ENCODE measurements at places on chromosomes 12 and 14.

- no peak for DNase-seq
These were observed 29.1 kb downstream of the PAWR start for GRCh38 chr12:79661629-79662028.

GRCh38 chr12:49635656-49636055 lies 12.3 kb downstream of the PRPF40B start:
- no peak for DNase-seq

DNA sequence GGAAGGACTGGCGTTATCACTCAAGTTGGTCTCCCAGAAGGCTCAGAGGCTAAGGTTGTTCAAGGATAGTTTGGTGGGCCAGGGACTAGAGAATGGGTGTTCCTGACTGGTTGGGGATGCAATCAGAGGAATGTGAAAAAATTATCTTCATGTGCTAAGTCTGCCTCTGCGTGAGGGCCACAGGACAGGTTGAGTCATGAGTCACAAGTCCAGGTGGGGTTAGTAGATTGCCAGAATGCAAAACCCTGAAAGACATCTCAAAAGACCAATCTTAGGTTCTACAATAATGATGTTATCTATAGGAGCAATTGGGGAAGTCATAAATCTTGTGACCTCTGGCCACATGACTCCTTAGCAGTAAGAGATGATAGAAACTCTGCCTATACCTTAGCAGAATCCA lies 220.1 kb upstream of the EEA1 start:
- no peak for DNase-seq

GRCh38 chr12:68450947-68451260 lies 118.7 kb upstream of the MDM1 start:
- DNase-seq = no peak

DNA sequence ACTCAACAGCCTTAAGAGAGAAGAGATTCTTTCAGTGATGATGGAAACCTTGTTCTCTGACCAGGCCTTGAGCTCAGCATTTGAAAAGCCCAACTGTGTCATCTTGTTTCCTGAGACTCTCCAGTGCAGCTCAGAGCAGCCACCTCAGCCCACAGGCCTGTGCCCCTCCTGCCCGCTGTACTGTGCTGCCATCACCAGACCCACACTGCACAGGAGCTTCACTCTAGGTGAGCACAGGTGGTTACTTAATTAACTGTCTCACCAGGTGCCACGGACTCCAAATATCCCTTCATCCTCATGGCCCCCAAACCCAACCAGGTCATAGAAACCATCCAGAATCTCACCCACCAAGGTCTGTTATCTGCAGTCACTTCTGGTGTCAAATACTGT lies 51.3 kb downstream of the JAG2 start:
- no peak for DNase-seq

GRCh38 chr14:59389936-59390335 lies 75.2 kb downstream of the GPR135 start:
- no peak for DNase-seq

GRCh38 chr14:88384718-88385117 lies 739 bp upstream of the SPATA7 start:
- no peak for DNase-seq

GRCh38 chr14:104687601-104688504 lies 1.6 kb upstream of the INF2 start:
- no peak for DNase-seq

- DNase-seq = no peak
These were observed 68.5 kb downstream of the NKX2-1 start for GRCh38 chr14:36451310-36452065.

DNA sequence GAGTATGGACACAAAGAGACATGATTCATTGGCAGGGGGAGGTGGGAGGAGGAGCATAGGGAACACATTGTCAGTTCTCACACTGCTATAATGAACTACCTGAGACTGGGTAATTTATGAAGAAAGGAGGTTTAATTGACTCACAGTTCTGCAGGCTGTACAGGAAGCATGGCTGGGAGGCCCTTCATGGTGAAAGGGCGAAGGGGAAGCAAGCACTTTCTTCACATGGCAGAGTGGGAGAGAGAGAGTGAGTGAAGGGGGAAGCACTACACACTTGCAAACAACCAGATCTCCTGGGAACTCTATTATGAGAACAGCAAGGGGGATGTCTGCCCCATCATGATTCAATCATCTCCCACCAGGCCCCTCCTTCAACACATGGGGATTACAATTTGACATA lies 391.8 kb downstream of the BMP4 start:
- no peak for DNase-seq

GRCh38 chr14:59926534-59926933 lies 6.6 kb downstream of the LRRC9 start:
- DNase-seq = no peak

DNA sequence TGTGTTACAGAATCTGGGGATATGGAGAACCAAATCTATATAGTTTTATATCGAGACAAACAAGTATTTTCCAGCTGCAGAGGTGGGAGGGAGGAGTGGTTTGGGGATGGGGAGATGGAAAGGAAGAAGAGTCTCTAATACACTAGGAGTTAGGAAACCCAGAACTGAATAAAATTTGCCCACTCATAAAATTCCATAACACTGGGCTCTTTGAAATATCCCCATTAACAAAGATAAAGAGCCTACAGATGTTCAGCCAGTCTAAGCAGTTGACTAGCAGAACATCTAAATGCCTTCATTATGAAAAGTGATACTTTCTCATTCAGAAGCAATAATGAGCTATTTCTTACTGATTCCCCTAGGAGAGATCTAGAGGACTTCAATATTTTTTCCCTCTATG lies 151.7 kb upstream of the GZMB start:
- no peak for DNase-seq

DNA sequence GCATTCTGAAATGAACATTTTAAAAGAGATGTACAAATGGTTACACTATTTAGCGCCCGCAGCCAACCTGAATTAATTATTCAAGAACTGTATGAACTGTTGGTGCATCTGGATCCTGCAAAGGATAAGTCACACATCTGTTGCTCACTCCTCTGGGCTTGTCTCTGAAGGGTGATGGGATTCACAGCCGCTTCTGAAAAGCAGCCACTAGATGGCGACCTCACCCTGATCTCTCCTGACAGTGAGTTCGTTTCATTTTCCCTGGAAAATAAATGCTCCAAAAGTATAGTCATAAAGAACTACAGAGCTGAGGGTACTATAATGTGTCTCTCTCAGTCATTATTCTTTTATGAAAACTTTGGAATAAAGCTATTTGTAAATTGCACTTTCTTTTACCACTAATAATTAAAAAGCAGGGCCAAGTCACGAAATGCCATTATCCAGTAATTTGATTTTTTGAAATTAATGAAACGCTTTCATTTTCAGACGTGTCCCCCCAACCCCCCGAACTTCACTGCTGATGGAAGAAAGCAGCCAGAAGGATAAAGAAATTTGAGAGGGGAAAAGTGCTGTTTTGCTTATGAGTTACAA lies 789.6 kb downstream of the NRXN3 start:
- peak; percentile 29 for DNase-seq

GRCh38 chr12:129208566-129208965 lies 355.3 kb downstream of the GLT1D1 start:
- DNase-seq = no peak

DNA sequence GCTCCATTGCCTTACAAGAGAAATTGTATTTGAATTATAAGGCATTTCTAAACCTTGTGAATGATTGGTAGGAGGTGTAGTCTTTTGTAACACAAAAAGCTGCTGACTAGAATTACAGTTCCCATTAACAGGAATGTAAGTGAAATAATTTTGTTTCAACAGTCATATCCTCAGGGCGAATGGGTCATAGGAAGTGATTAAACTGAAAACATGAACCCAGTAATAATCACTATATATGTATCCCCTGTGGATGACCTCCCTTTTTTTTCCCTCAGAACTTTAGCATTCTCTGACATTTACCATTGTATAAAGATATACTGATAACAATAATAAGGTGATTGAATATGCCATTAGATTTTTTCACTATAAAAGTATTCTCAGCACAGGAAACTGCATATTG lies 312.3 kb downstream of the ATP23 start:
- no peak for DNase-seq

DNA sequence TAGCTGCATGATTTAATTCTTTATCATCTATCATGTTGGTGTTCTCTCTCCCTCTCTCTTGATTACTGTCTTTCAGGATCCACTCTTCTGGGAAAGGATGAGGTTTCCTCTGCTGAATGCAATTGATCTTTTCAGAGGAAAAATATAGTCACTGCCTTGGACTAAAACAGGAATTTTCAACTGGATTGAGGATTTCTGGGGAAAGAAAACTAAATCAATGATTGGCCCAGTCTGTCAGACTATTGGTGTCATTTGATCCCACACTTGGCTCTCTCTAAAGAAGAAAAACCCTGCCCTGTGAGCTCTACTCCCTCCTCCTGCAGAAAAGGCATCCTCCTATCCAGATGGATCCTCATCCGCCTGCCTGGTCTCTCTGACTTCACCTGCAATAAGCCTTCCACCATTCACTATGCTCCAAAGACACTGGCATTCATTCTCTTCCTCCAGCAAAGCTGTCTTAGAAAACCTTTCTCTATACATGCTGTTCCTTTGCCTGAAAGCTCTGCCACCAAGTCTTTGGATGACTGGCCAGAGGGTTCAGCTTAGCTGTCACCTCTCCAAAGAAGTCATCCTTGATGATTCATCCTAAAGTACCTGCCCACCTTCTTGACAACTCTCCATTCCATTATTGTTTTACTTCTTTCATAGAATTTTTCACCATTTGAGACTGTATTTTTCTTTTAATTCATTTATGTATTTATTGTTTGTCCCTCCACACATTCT lies 127.7 kb upstream of the CAND1 start:
- no peak for DNase-seq

DNA sequence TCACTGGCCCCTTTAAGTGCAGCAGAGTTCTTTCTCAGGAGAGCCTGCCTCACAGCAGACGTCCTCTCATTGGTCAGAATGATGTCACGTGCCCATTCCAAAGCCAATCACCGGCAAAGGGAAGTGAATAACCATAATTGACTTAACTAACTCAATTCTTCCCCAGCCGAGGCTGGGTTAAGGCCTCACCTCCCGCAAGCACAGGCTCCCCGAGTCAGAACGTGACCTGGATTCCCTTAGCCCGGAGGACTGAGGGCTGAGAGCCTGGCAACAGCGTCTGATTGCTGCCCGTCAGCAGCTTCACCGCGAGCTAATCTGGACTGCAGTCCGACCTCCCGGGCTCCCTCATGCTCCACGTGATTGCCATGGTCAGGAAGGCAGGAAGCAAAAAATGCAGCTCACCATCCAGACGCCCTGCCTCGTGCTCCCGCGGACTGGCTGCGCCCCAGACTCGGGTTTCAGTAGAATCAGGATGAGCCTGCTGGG lies 92.1 kb upstream of the FZD10 start:
- DNase-seq = no peak

GRCh38 chr12:91810531-91811451 lies 334.9 kb downstream of the BTG1 start:
- DNase-seq = no peak

GRCh38 chr14:103629503-103630121 lies 601 bp downstream of the KLC1 start:
- no peak for DNase-seq

Data from stimulated activated CD4-positive, alpha-beta T cell treated with anti-CD3 and anti-CD28 coated beads, Interleukin-1b, Interleukin-23, amount 100 ng/mL, for 24 hours (primary cell).